ENCODE measurements at places on chromosomes 3 and 15.

GRCh38 chr15:46591462-46591861, 956.6 kb downstream of the SQOR start:
- DNase-seq = no peak

GRCh38 chr3:176469694-176470205, 727.5 kb downstream of the TBL1XR1 start:
- DNase-seq = no peak

DNA sequence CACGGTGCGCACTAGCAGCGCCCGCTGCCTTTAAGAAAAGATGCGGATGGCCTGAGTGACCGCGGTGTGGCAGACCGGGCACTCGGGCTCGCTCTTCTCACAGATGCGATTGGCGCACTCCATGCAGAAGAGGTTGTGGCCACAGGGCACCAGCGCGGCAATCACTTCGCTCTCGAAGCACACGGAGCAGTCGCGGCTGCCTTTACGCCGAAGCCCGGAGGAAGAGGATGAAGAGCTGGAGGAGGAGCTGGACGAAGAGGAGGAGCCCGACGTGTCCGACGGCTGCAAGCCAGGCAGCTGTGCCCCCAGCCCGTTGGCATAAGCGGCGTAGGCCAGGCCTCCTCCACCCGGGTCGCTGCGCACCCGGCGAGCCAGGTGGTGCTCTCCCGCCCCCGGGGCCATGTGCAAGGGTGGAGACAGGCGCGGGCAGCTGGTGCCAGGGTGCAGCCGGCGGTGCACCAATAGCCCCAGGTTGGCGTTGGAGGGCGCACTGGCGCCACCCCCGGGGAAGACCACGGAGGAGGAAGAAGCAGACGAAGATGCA, 2.6 kb downstream of the MEX3B start:
- DNase-seq = no peak

DNA sequence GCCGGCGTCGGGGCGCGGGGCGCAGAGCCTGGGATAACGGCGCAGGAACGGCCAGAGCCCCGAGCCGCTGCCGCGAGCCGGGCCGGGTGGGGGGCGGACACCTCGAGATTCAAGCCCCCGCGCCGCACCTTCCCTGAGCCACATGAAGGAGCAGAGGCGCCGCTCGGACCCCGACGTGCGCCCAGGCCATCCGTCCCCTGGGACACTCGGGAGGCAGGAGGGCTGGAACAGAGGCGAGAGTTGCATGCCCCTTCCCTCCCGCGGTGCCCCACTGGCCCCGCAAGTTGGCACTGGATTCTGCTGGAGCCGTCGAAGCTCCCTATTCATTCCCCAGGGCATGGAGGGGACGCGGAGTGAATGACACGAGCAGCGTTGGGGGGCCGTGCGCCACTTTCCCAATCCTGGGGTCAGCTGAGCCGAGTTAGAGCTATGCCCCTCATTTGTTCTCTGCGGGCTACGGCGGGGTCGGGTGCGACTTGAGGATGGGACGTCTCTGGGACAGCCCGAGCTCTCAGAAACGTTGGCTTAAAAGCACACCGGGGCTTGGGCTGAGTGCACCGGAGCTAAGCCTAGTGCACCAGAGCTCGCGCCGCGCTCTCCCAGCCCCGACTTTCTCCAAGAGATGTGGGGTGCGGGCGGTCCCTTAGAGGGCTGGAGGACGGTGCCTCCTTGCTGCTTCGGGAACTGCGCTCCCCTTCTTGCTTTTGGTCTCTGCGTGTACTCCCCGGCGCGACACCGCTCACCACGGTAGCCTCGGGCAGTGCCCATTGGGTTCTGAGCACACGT, 588 bp downstream of the SLC6A1 start:
- DNase-seq = no peak

GRCh38 chr3:148697306-148698189, at the start of gene AGTR1:
TSS of gene AGTR1 (plus strand) at chr3:148697903. CDS start at chr3:148741036, 43,133 bp downstream.
- DNase-seq = no peak

GRCh38 chr3:31086698-31087097, 192.2 kb upstream of the GADL1 start:
- no peak for DNase-seq

- DNase-seq = no peak
Measured at GRCh38 chr15:70450142-70450443, 313.3 kb downstream of the UACA start.

GRCh38 chr15:88881775-88882174, 13.6 kb downstream of the HAPLN3 start:
- no peak for DNase-seq

DNA sequence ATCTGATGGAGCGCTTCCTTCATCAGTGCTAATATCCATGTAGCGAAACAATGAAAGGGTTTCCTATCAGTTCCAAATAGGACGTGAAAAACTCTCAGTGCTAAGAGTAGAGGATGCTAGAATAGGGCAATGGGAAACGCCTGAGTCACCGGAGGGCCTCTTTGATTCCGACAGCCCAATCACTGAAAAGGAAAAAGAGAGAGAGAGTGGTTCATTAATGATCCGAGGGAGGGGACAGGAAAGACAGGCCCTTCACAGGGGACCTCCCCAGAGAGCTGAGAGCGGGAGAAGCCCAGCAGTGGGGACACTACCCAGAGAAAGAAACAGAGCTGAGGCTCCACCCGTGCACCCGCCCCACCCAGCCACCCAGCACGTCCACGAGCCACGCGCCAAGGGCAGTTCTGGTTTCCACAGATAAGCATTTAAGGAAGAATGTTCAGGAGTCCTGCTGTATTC, 76.9 kb downstream of the RPN1 start:
- no peak for DNase-seq

DNA sequence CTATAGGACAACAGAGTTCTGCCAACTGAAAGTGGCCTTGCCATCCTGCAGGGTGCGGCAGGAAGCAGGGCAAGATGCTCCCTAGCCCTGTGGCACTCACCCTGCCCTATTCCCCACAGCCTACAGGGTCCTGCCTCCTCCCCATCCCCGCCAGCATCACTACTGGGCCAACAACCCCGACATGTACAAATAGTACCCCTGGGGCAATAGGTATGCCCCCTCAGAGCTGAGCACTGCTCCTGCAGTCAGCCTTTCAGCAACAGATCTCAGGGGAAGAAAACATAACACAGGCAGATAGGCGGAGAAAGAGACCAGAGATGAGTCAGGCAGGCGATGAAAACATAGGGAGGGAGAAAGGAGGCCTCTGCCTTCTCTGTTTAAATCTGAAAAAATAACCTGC, 74.7 kb downstream of the XXYLT1 start:
- DNase-seq = no peak

DNA sequence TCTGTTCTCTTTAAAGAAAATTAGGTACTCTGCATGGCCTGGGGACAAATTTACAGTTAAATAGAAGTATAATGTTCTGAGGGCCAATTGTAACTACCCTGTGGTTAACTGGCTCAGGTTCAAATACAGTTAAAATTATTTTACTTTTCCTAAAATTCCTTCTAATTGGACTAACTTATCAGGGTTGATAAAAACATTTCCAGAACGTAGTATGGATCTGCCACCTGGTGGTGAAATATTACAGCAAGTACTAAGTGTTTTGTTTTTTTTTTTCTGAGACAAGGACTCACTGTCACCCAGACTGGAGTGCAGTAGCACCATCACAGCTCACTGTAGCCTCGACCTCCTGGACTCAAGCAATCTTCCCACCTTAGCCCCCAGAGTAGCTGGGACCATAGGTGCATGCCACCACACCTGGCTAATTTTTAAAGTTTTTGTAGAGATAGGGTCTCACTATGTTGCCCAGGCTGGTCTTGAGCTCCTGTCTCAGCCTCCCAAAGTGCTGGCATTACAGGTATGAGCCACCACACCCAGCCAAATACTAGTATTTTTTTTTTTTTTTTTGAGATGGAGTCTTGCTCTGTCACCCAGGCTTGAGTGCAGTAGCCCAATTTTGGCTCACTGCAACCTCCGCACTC, 29.2 kb downstream of the NEO1 start:
- no peak for DNase-seq

DNA sequence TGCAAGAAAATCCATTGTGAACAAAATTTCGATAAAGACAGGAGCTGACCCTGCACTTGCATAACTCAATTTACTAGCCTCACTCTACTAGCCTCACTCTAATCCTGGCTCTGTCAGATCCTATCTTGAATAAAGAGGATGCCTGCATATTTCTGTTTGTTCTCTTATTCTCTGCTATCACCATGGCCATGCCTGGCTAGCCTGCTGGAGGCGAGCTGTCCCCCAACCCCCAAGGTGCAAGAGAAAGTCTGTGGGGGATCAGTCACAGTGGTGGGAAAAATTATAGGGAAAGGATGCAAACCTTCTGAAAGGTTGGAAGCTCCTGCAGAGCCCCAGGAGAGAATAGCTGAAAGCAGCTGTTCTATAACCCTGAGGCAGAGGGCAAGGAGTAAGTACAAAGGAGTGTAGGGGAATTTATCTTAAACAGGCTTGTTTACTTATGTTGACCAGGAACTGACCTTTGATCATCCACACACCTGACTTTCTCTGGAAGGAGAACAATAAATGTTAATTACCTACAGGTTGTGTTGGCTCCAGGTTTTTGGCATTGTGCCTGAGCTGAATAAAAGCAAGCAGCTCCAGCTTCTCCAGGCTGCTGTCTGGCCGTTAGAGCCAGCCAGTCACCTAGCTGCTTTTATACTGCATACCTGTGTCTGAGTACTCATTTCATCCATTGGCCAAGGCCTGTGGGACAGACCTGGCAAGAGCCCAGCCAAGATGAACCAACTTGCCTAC, 137.7 kb upstream of the RASGRP1 start:
- DNase-seq = no peak

GRCh38 chr15:53978253-53978906, at the start of gene UNC13C:
TSS of gene UNC13C (plus strand) at chr15:53978441. CDS start at chr15:54012904, 34,463 bp downstream.
- no peak for DNase-seq

DNA sequence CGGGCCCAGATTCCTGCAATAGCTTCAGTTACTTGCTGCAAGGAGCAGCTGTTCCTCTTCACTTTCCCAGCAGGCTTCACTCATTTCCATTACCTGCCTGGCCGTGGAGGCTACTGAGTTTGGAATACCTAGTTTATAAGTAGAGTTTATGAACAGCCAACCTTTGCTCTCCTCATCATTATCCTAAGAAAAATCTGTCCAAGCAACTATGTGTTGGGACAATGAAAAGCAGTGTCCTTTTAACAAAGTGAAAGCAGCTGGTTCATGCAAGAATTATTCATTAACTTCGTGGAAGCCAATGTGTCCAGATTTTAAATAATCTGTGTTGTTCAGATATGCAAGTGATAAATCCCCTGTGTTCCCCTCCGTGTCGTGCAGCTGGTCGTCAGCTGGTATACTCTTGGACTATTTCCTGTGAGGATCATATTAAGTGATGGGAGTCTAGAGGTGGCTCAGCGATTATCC, 39.3 kb upstream of the SSR3 start:
- DNase-seq = no peak

DNA sequence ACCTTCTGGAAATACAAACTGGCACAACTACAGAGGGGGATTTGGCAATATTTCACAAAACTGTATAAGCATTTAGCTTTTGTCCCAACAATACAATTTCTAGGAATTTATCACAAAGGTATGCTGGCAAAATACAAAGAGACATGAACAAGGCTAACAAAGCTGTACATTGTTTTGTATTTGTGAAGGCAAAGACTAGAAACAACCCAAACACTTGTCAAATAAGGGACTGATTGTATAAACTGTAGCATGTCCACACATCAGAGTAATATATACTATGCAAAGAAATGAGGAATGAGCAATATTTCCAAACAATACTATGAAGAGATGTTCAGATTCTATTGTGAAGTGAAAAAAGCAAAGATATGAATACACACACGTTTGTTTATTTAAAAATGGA, 26.4 kb downstream of the CP start:
- DNase-seq = no peak

GRCh38 chr3:166575161-166575560, 737.9 kb upstream of the BCHE start:
- DNase-seq = no peak

DNA sequence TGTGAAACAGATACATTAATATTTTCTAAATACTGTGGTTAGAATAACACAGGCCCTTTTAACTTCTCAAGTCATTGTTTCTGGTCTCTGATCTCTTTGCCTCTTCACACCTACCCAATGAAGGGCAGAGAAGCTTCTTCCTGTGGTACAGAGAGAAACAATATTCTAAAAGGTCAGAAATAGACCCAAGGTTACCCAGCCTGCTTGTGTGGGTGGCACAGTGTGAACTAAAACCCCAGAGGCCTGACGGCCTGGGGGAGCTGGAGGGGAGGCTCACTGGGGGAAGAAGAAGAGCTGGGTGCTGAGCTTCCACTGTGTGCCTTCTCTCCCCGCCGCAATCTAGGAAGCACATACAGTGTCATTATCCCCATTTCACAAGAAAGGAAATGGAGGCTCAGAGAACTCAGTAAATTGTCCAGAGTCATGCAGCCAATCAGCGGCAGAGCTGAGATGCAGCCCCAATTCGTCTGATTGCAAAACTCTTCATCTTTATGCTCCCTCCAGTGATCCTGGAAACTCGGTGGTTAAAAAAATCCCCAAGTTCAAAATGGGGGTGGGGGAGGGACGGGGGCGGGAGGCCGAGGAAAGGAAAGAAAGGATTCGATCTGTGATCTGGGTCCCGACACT, 64.1 kb upstream of the HEG1 start:
- no peak for DNase-seq

- DNase-seq = no peak
Measured at GRCh38 chr15:70672081-70672480, 91.3 kb downstream of the UACA start.

DNA sequence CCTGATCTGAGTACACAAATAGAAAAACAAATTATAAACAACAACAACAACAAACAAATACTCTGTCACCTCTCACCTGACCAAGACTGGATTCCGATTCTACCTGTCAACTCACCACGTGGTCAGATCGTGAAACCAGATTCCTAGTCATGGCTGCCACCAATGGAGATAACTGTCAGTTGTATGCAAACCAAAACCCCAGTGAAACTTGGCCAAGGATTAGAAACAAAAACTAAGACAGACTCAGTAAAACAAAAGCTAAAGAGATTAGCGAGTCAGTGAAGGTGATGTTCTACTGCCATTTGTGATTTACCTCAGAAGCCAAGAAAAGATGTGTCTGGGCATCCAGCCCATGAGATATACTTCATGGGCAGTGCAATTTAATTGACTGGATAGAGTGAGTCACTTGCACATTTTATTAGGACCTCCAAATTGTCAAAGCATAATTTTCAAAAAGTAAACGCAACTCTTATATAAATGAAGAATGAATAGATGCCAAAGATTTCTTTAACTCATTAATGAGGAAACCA, 31.1 kb downstream of the PHLDB2 start:
- no peak for DNase-seq

GRCh38 chr3:193711166-193711485, 118.1 kb downstream of the OPA1 start:
- DNase-seq = no peak

Measured in stimulated activated CD4-positive, alpha-beta T cell treated with anti-CD3 and anti-CD28 coated beads, Interleukin-1b, Interleukin-23, amount 100 ng/mL, for 48 hours (primary cell).